Neural progenitor cell (in vitro differentiated cells): ENCODE measurements at places on chromosomes 6 and 20.

- H3K4me3 ChIP-seq: no peak overlapping the region
- no peaks in the 10 kb centered on the region for H3K27me3 ChIP-seq
- no peak for DNase-seq
Measured at GRCh38 chr6:51553246-51554015, 534.0 kb downstream of the PKHD1 start.

DNA sequence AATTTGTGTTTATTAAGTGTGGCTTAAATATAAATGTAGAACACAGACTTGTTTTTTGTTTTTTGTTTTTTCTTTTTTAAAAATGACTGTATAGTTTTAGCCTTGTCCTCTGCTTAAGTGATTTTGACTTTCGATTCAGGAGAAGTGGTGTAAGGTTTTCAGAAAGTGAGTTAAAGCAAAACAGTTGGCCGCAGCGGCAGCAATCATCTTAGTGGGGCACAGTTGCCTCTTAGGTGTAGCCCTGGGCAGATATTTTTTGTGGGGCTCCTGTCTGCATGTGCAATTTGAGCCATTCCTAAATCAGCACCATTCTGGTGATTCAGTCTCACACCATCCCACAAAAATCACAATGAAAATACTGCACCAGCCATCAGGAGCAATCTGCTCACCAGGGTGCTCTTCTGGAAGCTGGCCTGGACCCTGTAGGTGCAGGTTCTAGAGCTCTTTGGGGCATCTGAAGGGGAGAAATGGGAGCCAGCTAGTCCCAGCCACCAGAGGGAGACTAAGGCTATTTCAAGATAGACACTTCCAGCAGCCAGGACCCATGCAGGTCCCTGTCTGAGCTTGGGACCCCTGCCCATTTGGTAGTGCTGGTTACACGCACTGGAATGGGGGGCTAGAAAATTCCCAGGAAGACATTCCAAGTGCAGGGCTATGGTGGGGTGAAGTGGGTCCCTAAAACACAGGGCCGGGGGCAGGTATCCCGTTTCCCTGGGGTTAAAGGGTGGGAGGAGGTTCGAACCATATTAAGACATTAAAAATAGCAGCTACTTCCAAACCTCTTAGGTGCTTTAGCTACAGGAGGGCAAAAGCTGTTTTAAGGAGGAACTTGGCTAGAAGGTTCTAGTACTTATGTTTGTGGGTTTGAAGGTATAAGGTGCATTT, 156.6 kb downstream of the NFATC2 start:
- DNase-seq: peak; percentile 66
- H3K27me3 ChIP-seq: no peaks in the 10 kb centered on the region
- no peak overlapping the region for H3K27ac ChIP-seq
- no peaks in the 10 kb centered on the region for H3K36me3 ChIP-seq

DNA sequence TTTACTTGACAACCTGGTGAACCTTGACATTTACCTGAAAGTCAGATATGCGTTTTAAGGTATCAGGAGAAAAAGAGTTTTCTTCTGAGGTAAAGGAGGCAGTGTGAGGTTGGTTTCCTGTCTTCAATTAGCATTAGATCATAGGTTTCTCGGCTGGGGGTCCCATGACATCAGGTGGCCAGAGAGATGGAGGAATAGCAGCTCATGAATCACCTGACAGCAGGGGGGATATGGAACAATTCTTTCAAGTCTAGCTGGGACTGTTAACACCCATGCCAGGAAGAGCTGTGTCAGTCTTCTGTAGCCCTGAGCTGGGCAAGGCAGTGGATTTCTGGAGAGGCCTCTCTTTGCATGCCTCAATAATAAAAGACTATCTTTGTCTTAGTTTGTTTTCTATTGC, 108.0 kb upstream of the TMEM170B start:
- no peaks in the 10 kb centered on the region for H3K36me3 ChIP-seq
- H3K4me1 ChIP-seq: peaks cover 28% of the 10 kb centered on the region
- no peak overlapping the region for H3K4me3 ChIP-seq
- H3K27ac ChIP-seq: no peak overlapping the region

DNA sequence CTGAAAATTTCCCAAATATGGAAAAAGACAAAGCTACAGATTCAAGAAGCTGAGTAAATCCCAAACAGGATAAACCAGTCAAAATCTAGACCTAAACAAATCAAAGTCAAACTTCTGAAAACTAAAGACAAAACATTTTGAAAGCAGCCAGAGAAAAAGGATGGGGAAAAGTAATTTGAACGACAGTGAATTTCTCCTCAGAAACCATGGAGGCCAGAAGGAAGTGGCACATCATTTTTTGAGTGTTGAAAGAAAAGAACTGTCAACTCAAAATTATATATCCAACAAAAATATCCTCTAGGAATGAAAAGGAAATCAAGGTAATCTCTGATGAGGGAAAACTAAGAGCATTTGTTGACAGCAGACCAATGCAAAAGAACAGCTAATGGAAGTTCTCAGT, 6.8 kb downstream of the RAB23 start:
- H3K36me3 ChIP-seq: no peaks in the 10 kb centered on the region
- no peak overlapping the region for H3K4me3 ChIP-seq
- no peaks in the 10 kb centered on the region for H3K27me3 ChIP-seq
- H3K27ac ChIP-seq: no peak overlapping the region
- no peaks in the 10 kb centered on the region for H3K4me1 ChIP-seq
- DNase-seq: no peak

DNA sequence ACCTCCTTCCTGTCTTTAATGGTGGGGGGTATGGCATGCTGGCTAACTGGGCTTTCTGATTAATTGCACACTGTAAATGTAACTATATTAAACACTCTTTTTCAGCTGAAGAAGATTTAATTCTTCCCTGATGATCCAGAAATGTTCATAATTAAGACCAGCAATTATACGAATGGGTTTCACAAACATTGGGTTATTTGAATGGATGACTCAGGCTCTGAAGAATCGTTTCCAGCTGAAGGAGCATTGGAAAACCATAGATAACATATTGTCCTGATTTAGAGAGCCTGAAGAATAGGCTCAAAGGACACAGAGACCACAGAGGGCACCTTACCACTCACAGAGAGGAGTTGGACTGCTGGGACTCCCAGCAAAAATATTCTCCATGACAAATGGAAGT, 130.7 kb upstream of the SSTR4 start:
- H3K36me3 ChIP-seq: no peaks in the 10 kb centered on the region
- H3K4me1 ChIP-seq: peaks cover 6% of the 10 kb centered on the region
- H3K27me3 ChIP-seq: no peaks in the 10 kb centered on the region

- H3K4me3 ChIP-seq: no peak overlapping the region
- DNase-seq: no peak
- no peaks in the 10 kb centered on the region for H3K4me1 ChIP-seq
- peaks cover 6% of the 10 kb centered on the region for H3K27me3 ChIP-seq
- H3K36me3 ChIP-seq: no peaks in the 10 kb centered on the region
- H3K27ac ChIP-seq: no peak overlapping the region
Measured at GRCh38 chr20:62605236-62605943, 36.9 kb upstream of the SLCO4A1 start.

GRCh38 chr6:111808493-111808892, 64.8 kb downstream of the FYN start:
- no peaks in the 10 kb centered on the region for H3K36me3 ChIP-seq
- no peak overlapping the region for H3K27ac ChIP-seq
- H3K4me3 ChIP-seq: no peak overlapping the region
- no peak for DNase-seq

- no peak overlapping the region for H3K27ac ChIP-seq
- peak; percentile 55 for DNase-seq
- peaks cover 6% of the 10 kb centered on the region for H3K4me1 ChIP-seq
- H3K4me3 ChIP-seq: no peak overlapping the region
- no peaks in the 10 kb centered on the region for H3K27me3 ChIP-seq
Measured at GRCh38 chr6:31769684-31770371, 7.3 kb downstream of the VWA7 start.

- DNase-seq: no peak
- no peak overlapping the region for H3K4me3 ChIP-seq
- no peak overlapping the region for H3K27ac ChIP-seq
- peaks cover 5% of the 10 kb centered on the region for H3K4me1 ChIP-seq
- no peaks in the 10 kb centered on the region for H3K27me3 ChIP-seq
- no peaks in the 10 kb centered on the region for H3K36me3 ChIP-seq
Measured at GRCh38 chr6:3670356-3670755, 81.2 kb downstream of the PXDC1 start.

- peaks cover 7% of the 10 kb centered on the region for H3K4me1 ChIP-seq
- no peak overlapping the region for H3K27ac ChIP-seq
- H3K27me3 ChIP-seq: no peaks in the 10 kb centered on the region
- no peaks in the 10 kb centered on the region for H3K36me3 ChIP-seq
- no peak for DNase-seq
Measured at GRCh38 chr6:13261464-13261994, 66.8 kb downstream of the TBC1D7 start.

- H3K27me3 ChIP-seq: no peaks in the 10 kb centered on the region
- H3K4me3 ChIP-seq: peak overlapping the region; percentile 76
- DNase-seq: no peak
- H3K36me3 ChIP-seq: no peaks in the 10 kb centered on the region
Measured at GRCh38 chr6:26173836-26174145, 86.6 kb downstream of the HFE start.

GRCh38 chr6:150600301-150601017, 774 bp downstream of the PLEKHG1 start:
- peak overlapping the region; percentile 87 for H3K4me3 ChIP-seq
- peaks cover 10% of the 10 kb centered on the region for H3K4me1 ChIP-seq
- DNase-seq: peak; percentile 96
- H3K27me3 ChIP-seq: peaks cover 90% of the 10 kb centered on the region
- no peaks in the 10 kb centered on the region for H3K36me3 ChIP-seq
- H3K27ac ChIP-seq: no peak overlapping the region

- no peak overlapping the region for H3K4me3 ChIP-seq
- DNase-seq: no peak
- H3K27ac ChIP-seq: no peak overlapping the region
- H3K4me1 ChIP-seq: peaks cover 32% of the 10 kb centered on the region
- H3K36me3 ChIP-seq: no peaks in the 10 kb centered on the region
- peaks cover 4% of the 10 kb centered on the region for H3K27me3 ChIP-seq
Measured at GRCh38 chr6:33609528-33609927, 11.6 kb upstream of the ITPR3 start.

DNA sequence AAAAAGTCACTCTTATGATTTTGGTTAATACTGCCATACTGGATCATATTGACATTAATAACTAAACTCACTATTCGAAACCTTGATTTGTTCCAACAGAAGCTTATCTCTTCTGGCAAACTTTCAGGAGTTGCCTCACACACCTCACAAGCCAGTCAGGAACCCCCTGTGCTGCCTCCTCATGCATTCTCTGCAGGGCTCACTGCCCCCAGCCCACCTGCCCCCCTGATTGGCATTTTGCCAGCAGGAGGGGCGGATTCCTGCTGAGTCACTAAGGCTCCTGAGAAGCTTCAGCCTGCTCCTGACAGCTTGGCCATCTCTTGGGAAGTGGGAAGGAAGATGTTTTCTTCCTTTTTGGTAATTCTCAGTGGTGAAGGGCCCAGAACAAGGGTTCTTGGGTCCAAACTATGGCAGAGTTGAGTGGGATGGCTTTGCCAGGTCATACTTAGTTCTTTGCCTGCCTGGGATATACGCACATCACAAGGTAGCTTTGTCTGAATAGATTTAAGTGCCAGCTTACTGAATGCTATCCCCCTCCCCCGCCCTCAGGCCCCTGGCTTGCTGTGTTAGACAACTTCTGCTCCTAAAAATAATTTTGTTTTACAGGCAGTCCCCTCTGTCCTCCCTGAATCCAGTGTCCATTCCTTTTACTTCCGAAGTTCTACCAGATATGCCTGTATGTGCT, 31.4 kb downstream of the SLC35F1 start:
- H3K36me3 ChIP-seq: no peaks in the 10 kb centered on the region
- peaks cover 16% of the 10 kb centered on the region for H3K4me1 ChIP-seq
- no peak for DNase-seq
- H3K4me3 ChIP-seq: no peak overlapping the region
- no peaks in the 10 kb centered on the region for H3K27me3 ChIP-seq

GRCh38 chr6:148530394-148530953, 187.8 kb downstream of the SASH1 start:
- no peaks in the 10 kb centered on the region for H3K36me3 ChIP-seq
- H3K4me3 ChIP-seq: no peak overlapping the region
- peaks cover 10% of the 10 kb centered on the region for H3K4me1 ChIP-seq
- no peak for DNase-seq
- H3K27me3 ChIP-seq: no peaks in the 10 kb centered on the region

- no peak for DNase-seq
- H3K27me3 ChIP-seq: no peaks in the 10 kb centered on the region
- H3K36me3 ChIP-seq: no peaks in the 10 kb centered on the region
Measured at GRCh38 chr6:79520534-79520933, 16.7 kb downstream of the LCA5 start.

DNA sequence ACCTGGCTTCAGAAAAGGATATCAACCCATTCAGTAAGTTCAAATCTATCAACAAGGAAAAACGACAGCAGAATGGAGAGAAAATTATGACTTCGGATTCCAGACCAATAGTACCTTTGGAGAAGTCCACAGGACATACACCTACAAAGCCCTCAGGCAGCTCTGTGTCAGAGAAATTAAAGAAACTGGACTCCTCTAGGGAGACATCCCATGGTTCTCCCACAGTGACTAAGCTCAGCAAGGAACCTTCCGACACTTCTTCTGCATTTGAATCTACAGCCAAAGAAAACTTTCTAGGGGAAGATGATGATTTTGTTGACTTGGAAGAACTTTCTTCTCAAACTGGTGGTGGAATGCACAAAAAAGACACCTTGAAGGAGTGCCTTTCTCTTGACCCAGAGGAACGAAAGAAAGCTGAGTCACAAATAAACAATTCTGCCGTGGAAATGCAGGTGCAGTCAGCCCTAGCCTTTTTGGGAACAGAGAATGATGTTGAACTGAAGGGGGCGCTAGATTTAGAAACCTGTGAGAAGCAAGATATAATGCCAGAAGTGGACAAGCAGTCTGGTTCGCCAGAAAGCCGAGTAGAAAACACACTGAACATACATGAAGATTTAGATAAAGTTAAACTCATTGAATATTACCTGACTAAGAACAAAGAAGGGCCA, 67.4 kb upstream of the HINT3 start:
- DNase-seq: peak; percentile 74
- H3K4me3 ChIP-seq: no peak overlapping the region
- H3K4me1 ChIP-seq: no peaks in the 10 kb centered on the region
- no peaks in the 10 kb centered on the region for H3K36me3 ChIP-seq

DNA sequence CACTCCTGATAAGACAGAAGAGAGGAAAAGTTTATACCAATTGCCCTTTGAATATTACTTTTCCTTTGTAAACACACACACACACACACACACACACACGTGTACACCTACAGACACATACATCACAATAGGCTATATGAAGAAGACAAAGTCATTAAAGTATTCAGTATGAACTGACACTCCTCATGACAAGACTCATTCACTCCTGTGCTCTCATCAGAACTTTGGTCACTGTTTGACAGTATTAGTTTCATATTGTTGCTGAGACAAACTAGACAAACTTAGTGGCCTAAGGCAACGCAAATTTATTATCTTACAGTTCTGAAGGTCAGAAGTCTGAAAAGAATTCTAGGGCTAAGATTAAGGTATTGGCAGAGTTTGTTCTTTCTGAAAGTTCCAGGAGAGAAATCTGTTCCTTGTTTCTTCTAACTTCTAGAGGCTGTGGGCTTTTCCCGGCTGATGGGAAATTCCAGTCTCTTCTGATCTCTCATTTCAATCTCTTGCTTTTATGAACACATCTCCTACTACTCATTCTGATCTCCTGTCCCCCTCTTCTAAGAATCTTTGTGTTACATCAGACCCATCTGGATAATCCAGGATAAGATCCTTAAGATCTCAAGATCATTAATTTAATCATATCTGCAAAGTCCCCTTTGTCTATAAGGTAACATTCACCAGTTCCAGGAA, 171.3 kb downstream of the HACE1 start:
- no peak for DNase-seq
- no peaks in the 10 kb centered on the region for H3K4me1 ChIP-seq
- H3K27ac ChIP-seq: no peak overlapping the region
- no peak overlapping the region for H3K4me3 ChIP-seq
- H3K27me3 ChIP-seq: no peaks in the 10 kb centered on the region
- H3K36me3 ChIP-seq: no peaks in the 10 kb centered on the region
